ENCODE measurements at places on chromosomes 7 and 10.
A peak's percentile ranks its signal among the peaks of the same experiment; 100 is the strongest.

- no peak for DNase-seq
Measured at GRCh38 chr10:114412907-114413797, 8.8 kb upstream of the AFAP1L2 start.

DNA sequence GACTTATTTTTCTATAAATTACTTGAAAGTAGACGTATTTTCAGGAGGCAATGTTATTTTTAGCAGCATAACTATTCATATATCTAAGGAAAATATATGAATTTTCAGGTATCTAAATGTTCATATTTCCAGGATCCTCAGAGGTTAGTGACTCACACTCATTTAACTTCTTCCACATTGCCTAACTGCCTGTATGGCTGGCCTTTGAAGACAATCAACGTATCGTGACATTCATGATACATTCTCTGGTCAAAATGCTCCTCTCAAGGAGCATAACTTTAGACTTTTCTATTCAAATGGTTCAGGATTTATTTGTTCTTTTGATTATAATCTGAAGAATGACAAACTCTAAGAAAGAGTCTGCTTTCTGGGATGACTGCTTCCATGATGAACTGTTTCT lies 89.3 kb downstream of the SEMA3C start:
- DNase-seq, result no peak

- peak; percentile 11 for DNase-seq
Measured at GRCh38 chr10:22259280-22259679, 41.5 kb upstream of the EBLN1 start.

DNA sequence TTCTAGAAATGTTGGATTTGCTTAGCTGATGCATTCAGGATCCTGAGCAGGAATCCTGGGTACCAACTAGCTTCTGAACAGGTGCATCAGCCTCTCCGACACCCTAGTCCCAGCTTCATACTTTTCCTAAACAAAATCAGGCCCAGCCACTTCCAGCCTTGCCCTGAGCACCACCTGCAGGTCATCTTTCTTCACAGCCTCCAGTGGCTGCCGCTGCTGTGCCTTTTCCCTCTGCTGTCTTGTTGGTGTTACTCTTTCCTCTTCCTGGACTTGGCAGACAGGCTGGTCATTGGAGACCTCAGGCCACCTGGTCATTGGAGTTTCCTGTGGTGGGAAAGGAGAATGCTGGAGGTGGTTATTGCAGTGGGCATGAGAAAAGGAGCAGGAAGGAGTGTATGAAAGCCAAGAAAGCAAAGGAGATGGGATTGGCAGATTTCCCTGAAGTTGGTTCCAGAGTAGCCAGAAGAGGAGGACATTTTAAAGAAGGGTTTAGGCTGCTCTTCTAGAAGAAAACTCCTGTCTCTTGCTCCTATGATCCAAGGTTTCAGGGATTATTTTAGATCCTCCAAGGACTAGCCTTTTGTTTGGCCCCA lies 48.2 kb upstream of the NFKB2 start:
- DNase-seq, result no peak

GRCh38 chr7:138468244-138469123 lies 8.4 kb downstream of the TRIM24 start:
- DNase-seq, result no peak

- no peak for DNase-seq
Measured at GRCh38 chr7:28055161-28055544, 125.4 kb downstream of the JAZF1 start.

DNA sequence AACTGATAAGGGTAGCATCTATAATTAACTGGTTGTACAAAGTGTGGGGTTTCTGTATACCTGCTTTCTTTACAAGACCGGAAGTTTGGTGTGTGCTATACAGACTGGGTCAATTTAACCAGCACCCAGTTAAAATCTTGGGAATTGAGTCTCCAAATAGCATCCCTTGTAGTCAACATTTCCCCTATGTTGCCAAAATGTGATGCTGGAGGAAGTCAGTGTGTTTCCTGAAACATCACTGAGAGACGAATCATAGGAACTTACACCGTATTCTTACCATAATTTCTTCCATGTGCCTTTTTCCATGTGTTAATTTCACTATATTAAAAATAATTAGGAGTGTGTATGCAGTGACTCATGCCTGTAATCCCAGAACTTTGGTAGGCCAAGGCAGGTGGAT lies 1.7 kb downstream of the AKR1C4 start:
- DNase-seq, result no peak

DNA sequence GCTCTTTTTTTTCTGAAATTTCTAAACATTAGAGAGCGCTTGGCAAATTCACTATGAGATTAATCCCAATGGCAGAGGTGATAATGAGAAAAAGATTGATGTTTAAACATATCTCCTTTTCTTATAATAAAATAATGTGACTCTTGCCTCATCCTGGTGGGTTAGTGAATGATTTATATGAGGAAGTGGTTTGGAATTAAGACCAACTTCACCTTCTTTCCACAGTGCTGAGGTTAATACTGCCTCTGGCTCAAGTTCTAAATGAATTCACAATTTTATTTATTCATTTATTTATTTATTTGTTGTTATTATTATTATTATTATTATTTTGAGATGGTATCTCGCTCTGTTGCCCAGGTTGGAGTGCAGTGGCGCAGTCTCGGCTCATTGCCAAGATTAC lies 40.5 kb upstream of the ADO start:
- DNase-seq, result no peak

DNA sequence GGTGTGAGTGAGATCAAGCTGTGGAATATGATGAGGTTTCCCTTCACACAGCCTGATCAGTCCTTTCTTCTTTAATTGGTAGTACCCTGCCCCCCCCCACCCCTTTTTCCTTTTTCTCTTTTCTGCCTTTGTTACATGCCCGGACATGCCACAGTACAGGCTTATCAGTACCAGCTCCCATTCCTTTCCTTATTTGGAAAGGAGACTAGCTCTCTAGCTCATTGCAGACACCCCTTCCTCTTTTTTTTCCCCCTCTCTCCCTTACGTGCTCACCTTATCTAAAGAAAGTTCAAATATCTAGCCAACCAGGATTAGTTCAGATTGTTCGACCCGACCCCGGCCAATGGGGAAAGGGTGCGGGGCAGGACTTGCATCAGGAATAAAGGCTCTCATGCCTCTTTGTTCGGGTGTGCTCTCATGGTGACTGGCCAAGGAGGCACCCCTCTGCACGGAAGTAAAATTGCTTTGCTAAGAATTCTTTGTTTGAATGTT lies 230.4 kb downstream of the ACTR3B start:
- DNase-seq, result no peak

GRCh38 chr7:33773053-33773452 lies 132.3 kb upstream of the BMPER start:
- no peak for DNase-seq

GRCh38 chr10:86594535-86594934 lies 59.8 kb upstream of the OPN4 start:
- DNase-seq, result no peak

- no peak for DNase-seq
Measured at GRCh38 chr10:76558586-76558985, 1079.0 kb downstream of the KCNMA1 start.

DNA sequence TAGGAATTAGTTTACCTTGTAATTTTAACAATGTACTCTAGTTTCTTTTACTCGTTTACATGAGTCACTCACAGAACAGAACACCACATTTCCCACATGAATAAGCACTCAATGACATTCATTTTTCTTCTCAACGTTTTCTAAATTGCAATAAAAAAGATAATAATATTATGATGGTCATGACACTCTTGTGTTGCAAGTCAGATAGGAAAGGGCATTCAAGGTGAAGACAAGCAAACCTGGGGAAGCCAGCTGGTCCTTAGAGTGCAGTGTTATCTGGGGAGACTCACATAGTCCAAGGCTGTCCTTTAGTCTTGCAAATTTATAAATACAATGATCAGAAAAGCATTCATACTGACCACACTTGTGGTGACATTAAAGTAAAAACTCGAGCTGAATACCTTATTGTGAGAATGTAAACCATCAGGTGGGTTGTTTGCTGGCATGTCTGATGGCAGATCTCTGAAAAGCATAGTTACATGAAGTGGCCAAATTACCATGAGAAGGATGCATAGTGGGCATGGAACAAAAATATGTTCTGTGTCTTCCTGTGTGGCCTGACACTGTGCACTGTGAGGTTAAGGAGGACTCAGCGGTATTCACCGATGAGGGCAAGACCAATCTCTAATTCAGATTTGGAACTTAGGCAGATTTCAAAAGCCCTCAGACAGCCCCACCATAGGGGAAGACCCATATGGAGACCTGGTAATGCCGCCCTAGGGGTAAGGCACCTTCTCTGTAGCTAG lies 158.9 kb upstream of the ASAH2 start:
- DNase-seq, result no peak

- DNase-seq, result no peak
Measured at GRCh38 chr10:77561991-77562390, 75.6 kb downstream of the KCNMA1 start.

GRCh38 chr10:58775960-58776567 lies 263.4 kb downstream of the BICC1 start:
- DNase-seq, result no peak

DNA sequence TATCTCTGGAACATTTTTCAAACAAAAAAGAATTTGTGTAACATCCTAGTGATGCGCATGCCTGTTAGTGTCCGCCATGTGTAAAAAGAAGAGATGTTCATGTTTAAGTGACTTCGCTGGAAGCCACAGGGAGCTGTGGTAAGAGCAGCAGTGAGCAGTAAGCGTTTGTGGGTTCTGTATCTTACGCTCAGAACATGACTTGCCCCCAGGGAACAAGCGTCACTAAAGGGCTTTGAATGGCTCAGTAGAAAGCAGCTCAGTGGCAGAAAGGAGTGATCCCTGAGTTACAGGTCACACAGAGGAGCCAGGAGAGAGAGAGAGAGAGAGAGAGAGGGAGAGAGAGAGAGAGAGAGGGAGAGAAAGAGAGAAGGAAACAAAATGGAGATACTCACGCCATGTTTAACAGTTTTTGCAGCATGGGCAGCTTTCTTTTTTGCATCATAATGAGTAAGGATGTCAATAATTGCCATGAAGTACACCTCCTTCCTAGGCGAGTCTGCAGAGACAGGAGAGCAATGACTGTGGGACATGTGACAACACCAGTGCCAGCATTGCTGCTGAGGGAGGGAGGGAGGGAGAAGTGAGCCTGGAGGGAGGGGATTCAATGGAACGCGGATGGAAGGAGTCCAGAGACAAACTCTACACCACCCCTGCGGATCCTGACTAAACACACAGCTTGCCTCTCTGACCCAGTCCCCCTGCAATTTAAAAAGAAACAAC lies 174.6 kb downstream of the PIP4K2A start:
- no peak for DNase-seq

GRCh38 chr10:117662751-117663540 lies 120.4 kb downstream of the EMX2 start:
- DNase-seq, result no peak

DNA sequence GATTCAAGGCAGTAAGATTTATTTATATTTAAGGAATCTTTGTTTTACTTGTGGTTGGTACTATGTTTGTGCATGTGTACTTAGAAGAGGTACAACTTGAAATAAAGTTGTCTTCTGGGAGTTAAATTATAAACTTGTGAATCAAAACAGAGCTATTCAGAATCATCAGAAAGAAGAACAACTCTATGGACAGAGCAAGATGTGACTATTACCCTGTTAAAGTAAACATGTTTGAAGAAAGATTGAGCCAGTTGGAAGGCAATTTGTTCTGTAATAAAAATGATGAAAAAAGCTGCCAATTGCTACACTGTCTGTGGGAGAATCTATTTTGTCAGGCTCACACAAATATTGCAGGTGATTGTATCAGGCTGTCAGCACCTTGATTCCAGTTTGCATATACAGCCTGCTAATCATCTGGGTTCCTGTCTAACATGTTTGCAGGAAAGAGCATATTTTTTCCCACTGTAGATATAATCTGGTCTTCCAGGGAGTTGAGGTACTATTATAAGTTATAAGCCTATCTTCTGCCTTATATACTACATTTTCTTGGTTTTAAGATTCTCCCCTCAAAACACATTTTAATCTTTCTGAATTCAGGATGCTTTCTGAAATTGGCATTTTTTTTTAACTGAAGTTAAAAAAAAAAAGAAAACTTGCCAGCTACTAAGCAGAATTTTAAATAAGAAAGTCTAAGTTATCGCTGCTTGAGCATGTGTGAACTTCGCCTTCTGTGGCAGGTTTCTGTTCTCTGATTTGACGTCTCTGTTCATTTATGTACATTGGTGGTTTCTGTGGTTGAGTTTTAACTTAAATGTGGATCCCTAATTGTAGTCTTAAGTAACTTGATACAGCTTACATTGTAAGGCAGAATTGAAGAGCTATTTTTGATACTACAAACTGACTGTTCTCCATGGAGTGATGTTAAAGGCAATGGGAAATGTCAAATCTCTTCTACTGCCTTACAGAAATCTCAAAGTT lies 46.0 kb downstream of the ZNRF2 start:
- peak; percentile 17 for DNase-seq

DNA sequence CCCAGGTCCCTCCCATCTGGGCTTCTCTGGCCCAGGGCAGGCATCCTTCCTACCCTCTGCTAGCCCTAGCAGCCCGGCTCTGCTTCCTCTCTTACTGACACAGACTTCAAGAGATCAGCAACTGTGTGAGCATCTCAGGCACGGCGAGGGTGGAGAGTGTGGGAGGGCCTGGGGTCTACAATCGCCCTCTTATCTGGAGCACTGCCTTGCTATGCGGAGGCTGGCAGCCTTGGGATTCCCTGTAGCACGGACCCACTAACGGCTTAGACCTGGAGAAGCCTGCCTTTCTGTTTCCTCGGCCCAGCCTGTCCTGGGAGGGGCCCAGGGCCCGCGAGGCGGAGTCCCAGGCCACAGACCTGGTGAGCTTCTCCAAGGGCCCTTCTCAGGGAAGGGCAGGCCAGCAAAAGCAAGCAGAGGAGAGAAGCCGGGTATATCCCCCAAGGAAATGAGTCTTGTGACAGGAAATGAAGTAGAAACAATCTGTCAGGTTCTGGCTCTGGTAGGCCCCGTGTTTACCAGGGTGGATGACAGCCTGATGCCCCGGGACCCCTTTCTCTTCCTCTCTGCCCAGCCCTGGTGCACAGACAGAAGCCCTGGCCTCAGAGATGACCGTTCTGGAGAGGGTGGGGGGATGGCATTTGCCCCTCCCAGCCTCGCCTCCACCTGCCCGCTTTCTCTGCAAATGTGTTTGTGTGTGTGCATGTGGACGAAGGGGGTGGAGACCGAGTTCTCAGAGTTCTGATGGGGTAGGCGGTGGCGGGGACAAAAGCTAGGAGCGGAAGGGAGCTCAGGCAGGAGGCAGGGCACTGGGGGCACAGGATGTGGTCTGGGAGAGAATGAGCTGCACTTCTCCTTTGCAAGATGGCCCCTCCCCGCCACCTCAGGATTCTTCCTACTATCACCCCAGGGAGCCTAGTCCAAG lies 2.5 kb downstream of the LRCH4 start:
- DNase-seq, result peak; percentile 68

Data from activated naive CD4-positive, alpha-beta T cell treated with Interleukin-2 at 50 U/mL for 16 hours (primary cell).